Cardiac muscle cell (in vitro differentiated cells and primary cell): ENCODE measurements at places on chromosomes 5 and 9. TPM values are rescaled to one million over a fixed set of nuclear protein-coding genes. Genes with fewer than 3 reads are reported as not detected.

- no peak for DNase-seq
Observed at GRCh38 chr5:154543380-154543779, 65.4 kb upstream of the HAND1 start.

The SLC36A2 gene
- not detected in 2 replicates for total RNA-seq

The KIF4B gene
- not detected in 2 replicates for total RNA-seq

DNA sequence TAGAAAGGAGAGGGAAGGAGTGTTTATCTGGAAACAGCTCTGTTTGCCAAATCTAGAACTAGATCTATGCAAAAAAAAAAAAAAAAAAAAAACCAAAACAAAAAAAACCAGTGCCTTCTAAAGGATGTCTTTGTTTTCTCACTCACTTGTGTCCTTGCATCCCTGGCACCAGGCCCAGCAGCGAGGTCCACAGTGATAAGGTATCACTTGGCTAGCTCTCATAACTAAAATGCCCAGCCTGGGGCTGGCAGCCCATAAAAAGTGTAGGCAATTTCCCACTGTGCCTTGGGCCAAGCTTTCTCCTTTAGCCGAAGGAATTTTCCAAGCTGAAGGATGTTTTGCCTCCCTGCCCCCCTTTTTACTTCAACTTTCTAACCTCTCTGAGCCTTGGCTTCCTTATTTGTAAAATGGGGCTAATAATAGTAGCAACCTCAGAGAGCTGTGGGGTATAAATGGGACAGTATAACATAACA, 20.8 kb downstream of the RGS3 start:
- DNase-seq, result peak; percentile 30

DNA sequence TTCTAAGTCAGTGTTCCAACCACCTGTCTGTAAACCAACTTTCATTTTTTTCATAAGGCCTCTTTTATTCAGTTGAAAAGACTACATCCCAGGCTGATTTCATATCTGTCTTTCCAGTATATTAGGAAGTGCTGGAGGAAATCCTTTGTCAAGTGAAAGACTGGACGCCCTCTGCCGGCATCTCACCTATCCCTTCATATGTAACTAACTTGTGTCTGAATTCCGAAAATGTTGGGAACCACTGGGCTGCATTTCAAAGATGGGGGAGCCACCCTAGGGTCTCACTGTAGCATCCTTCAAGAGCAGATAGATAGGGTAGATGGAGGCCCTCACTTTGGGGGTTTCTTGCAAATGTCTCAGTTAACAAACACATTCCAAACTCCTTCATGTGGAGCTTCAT, 569.8 kb downstream of the CTNND2 start:
- no peak for DNase-seq

DNA sequence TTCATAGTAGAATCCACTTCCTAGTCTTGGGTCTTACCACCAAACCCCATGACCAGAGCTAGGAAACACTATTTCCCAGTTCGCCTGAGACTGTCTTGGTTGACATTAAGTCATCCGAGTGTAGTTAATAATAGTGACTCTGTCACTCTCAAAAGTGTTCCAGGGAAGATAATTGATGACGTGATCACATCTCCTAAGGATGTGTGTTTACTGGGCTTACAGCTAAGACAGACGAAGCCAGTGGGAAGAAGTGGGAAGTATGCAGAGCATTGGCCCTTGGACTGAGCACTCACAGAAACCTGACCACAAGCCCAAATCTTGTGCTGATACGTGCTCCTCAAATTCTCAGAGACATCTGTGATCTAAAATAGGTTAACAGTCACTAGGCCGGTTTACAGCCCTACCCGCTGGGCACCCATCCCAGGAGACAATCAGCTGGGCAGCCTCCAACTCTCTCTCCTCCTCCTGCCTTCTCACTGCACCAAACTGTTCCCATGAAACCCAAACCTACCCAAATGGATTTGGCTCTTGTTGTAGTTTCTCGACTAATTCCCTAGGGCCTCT, 316.6 kb downstream of the TLE1 start:
- peak; percentile 53 for DNase-seq

The SUB1 gene
- total RNA-seq, result 118 and 135 TPM in 2 replicates

GRCh38 chr9:35553670-35554543, 51.2 kb upstream of the TESK1 start:
- peak; percentile 89 for DNase-seq

GRCh38 chr9:6944093-6944551, 186.3 kb downstream of the KDM4C start:
- peak; percentile 86 for DNase-seq

DNA sequence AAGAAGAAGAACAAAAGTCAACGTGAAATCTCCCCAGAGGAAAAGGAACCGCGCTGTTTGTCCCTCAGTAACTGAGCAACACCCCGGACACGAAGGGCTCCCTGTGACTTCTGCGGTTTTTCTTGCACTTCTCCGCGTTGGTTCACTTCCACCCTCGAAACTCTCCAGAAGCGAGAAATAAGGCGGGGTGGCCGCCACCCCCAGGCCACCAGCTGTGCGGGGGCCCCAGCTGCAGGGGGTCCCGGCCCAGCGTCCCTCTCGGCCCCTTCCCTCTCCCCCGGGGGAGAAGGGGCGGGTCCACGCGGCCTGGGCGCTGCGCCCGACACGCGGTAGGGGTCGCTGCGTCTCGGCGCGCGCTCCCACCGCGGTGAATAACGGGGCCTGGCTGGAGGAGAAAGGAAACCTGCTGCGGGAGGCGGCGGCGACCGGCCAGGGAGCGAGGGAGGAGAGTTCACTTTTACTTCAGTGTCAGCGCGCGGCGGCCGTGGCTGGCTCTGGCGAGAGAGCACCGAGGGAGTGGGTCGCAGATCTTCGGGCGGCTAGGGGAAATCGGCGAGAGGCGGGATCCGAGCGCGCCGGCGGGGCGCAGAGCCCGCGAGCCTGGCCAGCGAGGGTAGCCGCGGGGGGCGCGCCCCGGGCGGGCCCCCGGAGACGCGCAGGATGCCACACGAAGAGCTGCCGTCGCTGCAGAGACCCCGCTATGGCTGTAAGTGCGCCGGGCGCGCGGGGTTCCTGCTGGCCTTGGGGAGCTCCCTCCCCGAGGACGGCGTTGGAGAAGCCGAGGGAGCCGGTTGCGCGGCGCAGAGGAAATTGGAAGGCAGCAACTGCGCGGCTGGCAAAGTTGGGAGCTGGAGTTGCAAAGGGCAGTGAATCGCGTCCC, at the start of gene IQGAP2:
IQGAP2 (plus strand) TSS at position 400 of the 880 bp plus-strand sequence; CDS start at position 661, 261 bp downstream.
- DNase-seq, result peak; percentile 62

GRCh38 chr9:98142182-98142907, 23.3 kb upstream of the TRIM14 start:
- no peak for DNase-seq

GRCh38 chr5:96478983-96479382, 45.9 kb upstream of the PCSK1 start:
- DNase-seq, result no peak

The FAM163B gene
- total RNA-seq, result 4.6 and 5.6 TPM in 2 replicates

The LCN1 gene
- total RNA-seq, result not detected in 2 replicates

GRCh38 chr5:3446410-3446809, 149.2 kb upstream of the IRX1 start:
- no peak for DNase-seq
